ENCODE measurements at places on chromosomes 1 and 21. TPM values are rescaled to one million over a fixed set of nuclear protein-coding genes. Genes with fewer than 3 reads are reported as not detected.

The BLACAT1 gene
- not detected for total RNA-seq

The OR4F16 gene
- total RNA-seq, result not detected

The C8A gene
- total RNA-seq, result not detected

The MAP1LC3C gene
- total RNA-seq, result not detected

The COL16A1 gene
- 201 TPM for total RNA-seq

The EDN2 gene
- total RNA-seq, result 43.2 TPM

- DNase-seq, result no peak
Observed at GRCh38 chr1:54743416-54744226, 20.7 kb downstream of the PARS2 start.

GRCh38 chr1:150385537-150386445 lies 21.8 kb downstream of the RPRD2 start:
- DNase-seq, result no peak

DNA sequence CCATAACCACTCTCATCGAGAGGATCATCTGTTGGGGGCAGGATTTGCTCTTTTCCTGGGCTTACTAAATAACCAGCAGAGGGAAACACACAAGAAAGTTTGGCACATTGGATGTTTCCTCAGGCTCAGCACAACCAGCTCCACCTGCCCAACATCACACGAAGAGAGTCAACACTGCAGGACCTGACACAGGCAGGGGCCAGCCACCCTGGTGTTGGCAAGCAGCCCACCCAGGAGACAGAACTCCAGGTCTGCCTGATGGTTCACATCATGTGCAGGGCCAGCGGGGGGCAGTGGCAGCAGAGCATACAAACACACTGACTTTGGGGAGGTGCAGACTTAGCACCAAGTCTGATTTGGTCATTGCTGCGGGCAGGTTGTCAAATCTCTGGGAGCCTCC lies 182.3 kb upstream of the GALNT2 start:
- no peak for DNase-seq

DNA sequence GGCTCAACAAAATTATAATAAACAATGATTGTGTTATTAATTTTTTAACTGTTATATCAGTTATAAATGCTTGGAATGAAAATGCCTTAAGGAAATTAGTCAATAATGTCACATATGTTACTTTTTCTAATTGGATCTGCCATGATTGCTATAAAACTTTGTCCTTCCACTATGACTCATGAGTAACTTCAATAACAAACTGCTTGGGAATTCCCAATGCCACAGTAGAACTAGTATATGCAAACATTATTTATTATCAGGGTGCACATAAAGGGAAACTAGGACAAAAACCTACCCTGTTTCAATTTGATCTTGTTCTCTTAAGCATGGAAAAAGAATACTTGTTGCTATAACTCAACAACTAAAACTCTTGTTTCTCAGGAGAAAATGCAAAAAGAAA lies 59.1 kb upstream of the PDC start:
- DNase-seq, result no peak

GRCh38 chr1:184242507-184242943 lies 144.3 kb upstream of the C1orf21 start:
- no peak for DNase-seq

DNA sequence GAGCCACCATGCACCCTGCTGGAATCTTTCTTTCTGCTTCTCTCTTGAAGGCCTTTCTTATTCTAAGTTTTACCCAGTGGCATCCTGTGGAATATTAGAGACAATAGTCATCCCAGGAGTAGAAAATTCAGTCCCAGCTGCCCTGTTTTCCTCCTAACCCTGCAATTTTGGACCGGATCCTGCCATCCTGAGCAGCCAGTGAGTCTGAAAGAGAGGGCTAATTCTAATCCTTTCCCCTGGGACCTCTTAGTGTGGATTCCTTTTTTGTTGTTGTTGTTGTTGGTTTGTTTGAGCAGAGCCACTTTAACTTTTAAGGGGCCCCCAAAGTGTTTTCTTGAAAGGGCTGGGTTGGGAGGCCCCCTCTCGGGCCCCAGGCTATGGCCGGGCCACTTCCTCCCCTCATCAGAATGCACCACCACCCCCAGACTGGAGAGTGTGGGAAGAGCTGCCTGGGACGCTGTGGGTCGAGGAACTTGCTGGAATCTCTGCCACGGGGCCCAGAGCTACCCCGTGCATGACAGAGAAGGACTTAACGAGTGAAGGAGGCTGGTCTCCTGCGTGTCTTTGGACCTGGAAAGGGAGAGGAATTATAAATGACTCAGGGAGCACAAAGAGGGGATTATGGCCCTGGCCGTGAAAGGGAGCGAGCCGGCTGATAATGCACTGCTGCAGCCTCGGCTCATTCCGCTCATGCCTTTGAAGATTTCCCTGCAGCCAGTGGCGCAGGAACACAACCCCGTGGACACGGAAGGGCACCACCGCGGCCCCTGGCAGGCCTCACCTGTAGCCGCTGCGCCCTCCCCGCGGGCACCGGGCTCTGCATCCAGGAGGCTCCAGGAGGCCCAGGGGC lies 81.0 kb upstream of the AKT3 start:
- DNase-seq, result no peak

DNA sequence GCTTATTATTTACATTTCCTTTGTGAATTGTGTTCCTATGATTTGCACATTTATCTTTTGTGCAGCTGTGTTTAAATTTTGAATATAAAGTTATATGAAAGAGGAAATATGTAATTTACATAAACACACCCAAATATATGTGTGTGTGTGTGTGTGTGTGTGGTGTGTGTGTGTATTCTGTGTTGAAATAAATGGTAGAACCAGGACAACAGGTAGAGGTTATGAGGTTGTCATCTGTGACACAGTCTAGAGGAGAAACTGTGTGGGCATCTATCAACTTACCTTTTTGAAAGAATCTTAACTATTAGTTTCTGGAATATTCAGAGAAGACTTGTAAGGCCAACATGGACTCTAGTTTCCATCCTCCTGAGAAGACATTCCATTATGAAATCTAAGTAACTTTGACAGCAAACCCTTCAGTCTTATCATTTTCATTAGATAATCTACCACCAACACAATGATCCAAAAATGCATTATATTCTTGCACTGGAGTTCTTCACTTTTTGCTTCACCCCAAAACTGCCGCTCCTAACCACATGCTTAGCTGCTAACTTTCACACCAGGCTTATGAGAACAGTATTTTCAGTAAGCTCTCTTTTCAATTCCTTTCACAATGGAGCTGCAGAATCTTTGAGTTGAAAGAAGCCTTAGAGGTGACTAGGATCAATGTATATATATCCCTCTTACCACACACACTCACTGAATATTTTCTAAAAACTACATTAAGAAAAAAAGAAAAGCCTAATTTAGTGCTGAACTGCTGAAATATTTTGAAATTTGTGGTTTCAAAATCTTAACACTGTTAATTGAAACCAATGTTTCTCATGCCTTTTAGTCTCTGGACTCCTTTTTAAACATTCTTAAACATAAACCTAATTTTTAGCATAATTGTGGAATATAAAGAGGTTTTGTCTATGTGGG lies 21.8 kb downstream of the PTPRC start:
- DNase-seq, result no peak

DNA sequence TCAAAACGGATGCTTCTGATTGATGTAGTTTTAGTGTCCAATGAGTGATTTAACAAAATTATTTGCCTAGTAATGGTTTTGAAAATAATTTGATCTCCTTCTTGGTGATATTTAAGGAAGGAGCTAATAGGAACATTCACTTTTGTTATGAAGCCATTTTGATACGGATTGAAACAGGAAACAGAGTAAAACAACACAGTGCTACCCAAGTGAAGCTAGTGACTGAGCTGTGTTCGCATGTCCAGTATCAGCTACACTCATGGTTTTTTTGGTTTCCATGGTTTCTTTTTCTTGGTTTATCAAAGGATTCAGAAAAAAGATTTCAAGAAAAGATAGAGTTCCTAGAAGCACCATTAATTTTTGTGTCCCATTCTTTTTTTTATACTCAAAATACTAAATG lies 40.1 kb upstream of the PLEKHO1 start:
- no peak for DNase-seq

DNA sequence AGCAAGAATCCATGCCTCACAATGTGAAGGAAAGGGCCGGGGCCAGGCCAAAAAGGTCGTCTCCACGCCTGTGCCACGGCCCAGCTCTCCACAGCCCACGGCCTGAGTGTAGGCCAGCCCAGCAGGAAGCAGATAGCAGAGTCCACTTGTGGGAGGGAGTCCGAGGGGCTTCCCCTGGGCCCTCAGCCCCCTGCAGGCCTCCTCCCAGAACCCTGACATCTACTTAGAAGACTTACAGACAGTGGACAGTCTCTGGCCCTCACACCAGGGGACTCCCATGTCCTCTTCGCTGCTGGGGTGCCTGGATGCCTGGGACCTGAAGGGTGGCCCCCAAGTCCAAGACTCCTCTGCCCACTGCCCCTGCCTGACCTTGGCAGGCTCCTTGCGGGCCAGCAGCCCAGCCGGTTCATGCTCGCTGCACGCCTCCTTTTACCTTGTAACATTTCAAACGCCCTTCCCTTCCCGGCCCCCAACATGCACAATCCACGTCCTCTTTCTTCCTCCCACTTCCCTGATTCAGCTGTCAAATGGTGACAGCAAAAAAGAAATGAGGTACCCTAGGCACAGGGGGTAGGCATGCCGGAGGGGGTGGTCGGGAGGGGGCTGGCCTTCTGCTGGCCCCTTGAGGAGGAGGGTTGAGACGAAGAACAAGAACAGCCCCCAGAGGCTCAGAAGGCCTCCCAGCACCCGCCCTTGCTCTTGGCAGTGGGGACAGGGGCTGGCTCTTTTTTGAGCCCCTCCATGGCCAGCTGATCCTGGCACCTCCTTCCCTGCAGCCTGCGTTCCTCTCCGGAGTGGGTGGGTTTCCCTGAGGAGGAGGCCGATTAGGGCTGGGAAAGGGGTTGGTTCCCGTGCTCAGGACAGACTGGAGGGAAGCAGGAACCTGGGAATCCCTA lies 997 bp upstream of the PTPN7 start:
- DNase-seq, result no peak

Data from Peyer's patch (tissue), 4 donors.